Fibroblast of skin of right biceps (primary cell): ENCODE measurements at places on chromosomes 4 and X.
A peak's percentile ranks its signal among the peaks of the same experiment; 100 is the strongest.

- peak; percentile 14 for DNase-seq
Observed at GRCh38 chr4:3401436-3402171, 40.2 kb upstream of the HGFAC start.

DNA sequence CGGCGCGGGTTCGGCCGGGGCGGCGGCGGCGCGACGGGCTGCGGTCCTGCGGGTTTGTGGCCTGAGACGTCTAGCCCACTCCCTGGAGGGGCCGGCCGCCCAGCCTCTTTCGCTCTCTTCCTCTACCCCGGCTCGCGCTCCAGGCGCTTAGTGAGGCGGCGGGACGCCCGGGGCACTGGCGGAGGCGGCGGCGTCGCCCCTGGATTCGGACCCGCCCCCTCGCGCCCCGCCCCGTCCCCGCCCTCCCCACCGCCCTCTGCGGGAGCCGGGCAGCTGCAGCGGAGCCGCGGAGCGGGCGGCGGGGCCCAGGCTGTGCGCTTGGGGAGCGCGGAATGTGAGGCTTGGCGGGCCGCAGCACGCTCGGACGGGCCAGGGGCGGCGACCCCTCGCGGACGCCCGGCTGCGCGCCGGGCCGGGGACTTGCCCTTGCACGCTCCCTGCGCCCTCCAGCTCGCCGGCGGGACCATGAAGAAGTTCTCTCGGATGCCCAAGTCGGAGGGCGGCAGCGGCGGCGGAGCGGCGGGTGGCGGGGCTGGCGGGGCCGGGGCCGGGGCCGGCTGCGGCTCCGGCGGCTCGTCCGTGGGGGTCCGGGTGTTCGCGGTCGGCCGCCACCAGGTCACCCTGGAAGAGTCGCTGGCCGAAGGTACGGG lies at the start of gene BMP2K:
TSS of gene BMP2K (plus strand) at position 272 of the 650 bp plus-strand sequence. CDS start at position 466, 194 bp downstream.
- peak; percentile 84 for DNase-seq

DNA sequence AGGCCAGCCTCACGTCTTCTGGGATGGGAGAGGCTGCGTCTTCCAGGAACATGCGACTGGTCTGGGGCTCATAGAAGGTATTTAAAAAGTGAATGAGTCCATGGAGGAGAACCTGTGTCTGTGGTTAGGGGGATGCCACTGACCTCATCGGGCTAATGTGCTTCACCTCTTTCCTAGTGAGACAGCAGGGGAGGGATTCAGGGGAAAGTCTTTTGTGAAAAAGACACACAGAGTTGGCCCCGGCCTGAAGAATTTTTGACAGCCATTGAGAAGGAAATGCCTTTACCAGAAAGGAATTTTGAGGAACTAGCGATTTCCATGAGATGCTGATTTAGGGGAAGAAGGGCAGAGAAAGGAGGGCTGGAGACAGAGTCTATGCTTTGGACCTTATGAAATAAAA lies 11.0 kb upstream of the C4orf50 start:
- DNase-seq = no peak

- peak; percentile 81 for DNase-seq
Observed at GRCh38 chr4:172998527-172999469, 169.8 kb upstream of the GALNT7 start.

- DNase-seq = no peak
Observed at GRCh38 chr4:4919927-4920326, 60.5 kb downstream of the MSX1 start.

DNA sequence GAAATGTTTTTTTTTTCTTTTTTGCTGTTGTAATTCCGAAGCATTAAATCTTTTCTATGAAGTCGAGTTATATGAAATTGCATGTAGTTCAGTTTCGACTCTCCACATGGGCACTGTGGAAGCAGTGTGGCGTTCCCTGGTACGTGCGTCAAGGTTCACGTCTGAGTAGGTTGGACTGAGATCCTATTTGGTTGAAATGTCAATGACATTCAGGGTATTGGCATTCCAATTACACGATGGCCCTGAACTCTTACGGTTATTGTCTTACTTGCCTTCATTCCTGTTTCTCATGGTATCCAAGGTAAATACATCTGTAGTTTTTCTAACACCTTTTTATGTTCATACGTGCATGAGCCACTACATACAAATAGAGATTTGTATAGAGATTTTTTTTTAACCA lies 128.8 kb downstream of the SORBS2 start:
- no peak for DNase-seq

DNA sequence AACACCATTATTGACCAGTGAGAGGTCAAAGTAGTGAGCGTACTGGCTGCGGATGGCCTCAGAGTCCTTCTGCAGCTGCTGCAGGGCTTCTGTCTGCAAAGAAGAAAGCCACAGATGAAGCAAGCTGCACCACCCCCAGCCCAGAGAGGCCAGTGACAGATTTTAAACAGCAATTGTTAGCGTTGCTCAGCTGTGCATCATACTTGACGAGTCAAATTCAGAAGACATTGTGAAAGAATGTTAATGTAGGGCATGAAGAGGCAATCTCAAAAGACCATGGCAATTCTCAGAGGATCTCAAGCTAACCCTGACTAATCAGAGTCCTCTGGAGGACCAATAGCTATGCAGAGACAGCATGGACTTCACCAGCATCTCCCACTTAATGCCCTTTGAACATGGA lies 16.6 kb downstream of the DKC1 start:
- peak; percentile 68 for DNase-seq

DNA sequence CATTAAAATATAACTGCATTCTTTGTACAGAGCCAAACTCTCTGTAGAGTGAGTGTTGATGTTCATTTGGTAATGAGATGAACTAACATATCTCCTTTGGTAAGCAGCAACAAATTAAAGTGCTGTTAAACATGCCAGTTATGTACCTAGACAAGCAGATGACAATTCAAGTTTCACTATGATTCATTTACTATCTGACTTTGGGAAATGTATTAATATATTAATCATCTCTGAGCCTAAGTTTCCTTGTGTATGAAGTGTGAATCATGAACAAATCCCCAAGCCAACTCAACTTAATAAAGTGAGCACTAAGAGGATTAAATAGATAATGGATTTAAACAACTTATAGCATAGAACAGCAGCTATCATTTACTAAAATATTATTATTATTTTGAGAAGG lies 1044.2 kb downstream of the GLUD2 start:
- peak; percentile 0 for DNase-seq

- DNase-seq = no peak
Observed at GRCh38 chr4:95701500-95702170, 138.3 kb upstream of the PDHA2 start.

GRCh38 chr4:38449506-38450174 lies 214.4 kb upstream of the KLF3 start:
- DNase-seq = peak; percentile 67
